ENCODE measurements at places on chromosomes 3 and 15.

GRCh38 chr3:11807686-11808085 is 39.0 kb downstream of the TAMM41 start:
- no peak for DNase-seq

- peak; percentile 9 for DNase-seq
Observed at GRCh38 chr3:85495602-85496001, 536.8 kb downstream of the CADM2 start.

DNA sequence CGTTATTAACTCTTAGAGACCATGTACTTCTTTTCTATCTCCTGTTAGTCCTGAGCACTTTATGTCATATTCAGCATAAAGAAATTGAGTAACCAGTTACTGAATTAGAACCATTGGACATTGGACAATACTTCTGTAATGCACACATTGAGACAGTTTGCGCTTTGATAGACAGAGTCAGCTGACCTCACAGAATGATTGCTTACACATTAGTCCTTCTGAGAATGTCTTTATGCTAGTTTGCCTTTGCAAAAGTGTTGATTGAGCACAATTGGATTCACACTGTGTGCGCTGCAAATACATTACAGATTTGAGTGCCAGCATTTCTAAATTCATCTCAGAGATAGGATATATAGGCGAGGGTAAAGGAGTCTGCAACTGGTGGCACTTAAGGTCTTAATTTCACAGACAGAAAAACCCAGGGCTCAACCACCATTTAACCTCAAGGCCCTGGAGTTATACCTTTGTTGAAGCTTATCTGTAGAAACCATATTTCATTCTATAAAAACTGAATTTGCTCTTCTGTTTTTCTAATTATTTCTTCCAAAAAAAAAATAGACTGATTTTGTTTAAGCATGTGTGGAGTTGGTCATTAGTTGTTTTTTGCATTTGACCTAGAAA is 3.8 kb downstream of the SERPINI1 start:
- DNase-seq, result no peak

DNA sequence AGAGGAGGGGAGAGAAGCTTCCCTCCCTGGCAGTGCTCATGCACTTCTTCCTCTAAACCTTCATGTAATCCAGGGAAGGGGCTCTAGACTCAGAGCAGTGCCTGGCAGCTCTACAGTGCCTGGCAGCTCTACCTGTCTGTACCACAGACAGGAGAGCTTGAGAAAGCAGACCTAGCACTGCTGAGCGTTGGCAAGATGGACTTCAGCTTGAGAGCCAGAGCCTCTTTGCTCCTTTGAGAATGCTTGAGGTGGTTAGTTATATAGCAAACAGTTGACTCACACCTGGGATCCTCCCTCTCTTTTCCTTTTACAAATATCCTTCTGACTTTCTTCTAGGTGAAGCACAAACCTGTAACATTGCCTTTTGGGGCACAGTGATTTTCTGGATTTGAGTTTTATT is 20.9 kb downstream of the FBXO22 start:
- no peak for DNase-seq

DNA sequence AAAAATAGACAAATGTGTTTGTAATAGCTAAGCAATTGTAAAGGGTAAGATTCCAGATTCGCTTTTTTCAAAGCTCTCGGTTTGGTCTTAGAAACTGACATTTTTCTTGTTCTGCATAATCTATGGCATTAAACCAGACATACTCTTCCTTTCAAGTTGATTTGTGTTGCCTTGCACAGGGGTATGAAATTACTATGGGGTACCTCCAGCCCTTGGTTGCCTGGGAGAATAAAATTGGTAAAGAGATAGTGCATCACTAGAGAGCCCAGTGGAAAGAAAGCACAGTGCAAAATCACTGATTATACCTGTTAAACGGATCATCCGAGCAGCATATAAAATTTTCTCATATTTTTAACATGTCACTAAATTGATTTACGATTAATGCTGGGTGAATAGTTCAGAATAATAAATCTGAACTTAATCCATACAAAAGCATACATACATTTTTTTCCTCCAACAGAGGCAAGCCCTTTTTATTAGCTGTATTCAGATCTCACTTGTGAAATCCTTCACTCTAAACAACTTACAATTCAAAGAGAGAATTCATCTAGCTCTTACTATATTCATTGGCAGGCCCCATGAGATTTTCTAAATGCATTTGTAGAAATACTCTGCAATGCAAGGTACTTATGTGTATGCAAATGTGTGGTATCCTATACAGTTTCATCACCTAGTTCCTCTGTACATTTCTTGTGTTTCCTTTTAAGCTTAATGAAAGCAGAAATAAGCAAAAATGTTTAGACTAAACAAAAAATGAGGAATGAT is 224.4 kb downstream of the ROBO1 start:
- no peak for DNase-seq

GRCh38 chr3:132268956-132269355 is 48.3 kb upstream of the ACP3 start:
- peak; percentile 71 for DNase-seq

DNA sequence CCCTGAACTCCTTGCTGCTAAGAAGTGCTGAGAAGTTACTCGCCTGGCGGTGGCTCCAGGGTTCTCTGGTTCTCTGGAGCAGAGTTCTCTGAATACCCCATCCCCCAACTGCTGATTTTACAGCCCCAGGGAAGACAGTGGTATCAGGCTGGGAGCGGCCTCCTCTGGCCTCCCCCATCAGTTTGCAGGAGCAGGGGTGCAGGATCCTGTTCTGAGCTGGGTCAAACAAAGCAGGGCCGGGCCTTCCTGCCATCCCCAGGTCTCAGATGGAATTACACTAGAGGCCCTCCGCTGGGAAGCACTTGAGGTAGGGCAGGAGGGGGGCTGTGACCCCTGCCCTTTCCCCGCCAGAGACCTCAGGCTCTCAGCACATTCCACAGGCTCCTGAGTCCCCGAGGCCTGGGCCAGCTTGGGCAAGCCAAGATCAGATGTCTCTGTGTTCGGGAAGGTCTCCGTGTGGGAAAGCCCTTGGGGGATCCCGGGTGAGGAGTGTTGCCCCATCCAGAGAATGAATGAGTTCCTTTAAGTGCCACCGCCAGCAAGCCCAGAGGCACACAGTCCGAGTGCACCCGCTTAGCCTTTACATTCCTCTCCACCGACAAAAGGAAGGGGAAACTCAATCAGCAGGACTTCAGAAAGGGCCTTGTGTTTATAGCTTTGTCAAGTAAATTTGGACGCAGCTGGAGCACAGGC is 149.9 kb downstream of the LRRK1 start:
- DNase-seq, result peak; percentile 97
